ENCODE measurements at places on chromosomes 5 and 9.

GRCh38 chr5:110324876-110325275 lies 401.6 kb downstream of the TMEM232 start:
- DNase-seq: no peak

DNA sequence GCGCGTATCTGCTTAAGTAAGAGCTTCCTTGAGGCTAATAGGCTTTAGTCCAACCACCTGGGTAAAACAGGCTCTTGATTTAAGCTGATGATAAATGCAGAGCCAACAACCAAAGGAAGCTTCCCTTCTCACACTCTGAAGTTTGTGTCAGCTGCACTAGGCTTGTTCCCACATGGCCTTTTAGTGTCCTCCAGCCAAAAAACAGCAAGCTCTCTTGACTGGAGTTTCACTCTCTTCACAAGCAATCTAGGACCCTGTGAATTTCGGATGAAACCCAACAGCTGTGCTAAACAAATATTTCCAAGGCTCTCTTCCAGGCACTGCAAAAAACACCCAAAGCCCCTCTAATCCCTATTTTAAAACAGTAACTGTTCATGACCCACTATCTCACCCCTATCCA lies 63.9 kb downstream of the SAXO1 start:
- no peak for DNase-seq

GRCh38 chr5:149201121-149201637 lies 59.9 kb downstream of the ABLIM3 start:
- DNase-seq: no peak

DNA sequence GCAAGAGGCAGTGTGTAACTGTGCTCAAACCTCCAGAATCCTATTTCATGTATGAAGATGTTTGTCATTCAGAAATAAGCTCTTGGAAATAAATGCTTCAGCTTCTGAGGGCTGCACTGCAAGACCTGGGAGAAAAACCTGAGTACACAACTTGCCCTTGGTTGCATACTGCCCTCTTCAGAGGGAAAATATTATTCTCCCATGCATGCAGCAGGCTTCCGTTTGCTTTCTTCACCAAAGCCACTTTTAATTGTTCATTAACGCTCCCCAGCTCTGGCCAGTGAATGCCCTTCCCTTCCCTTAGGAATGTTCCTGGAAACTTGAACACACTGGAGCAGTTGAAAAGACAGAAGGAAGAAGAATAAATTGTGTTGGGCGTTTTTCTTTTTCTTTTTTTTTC lies 2.5 kb upstream of the WHRN start:
- no peak for DNase-seq

Data from activated naive CD8-positive, alpha-beta T cell treated with anti-CD3 and anti-CD28 coated beads, Interleukin-2, amount 50 U/mL, for 24 hours (primary cell).